Smooth muscle cell of the pulmonary artery (primary cell): ENCODE measurements at places on chromosomes 3 and 15. TPM values are rescaled to one million over a fixed set of nuclear protein-coding genes. Genes with fewer than 3 reads are reported as not detected.

Gene CHRM5
- total RNA-seq = 0.07 TPM in 1 of 2 replicates, not detected in the other

Gene SCN5A
- total RNA-seq = 0.23 and 0.72 TPM in 2 replicates

Gene DLG1
- total RNA-seq = 64.5 and 65.1 TPM in 2 replicates

Gene SSUH2
- total RNA-seq = not detected in 2 replicates

Gene CHCHD6
- total RNA-seq = 8.7 and 12.1 TPM in 2 replicates
